ENCODE measurements at places on chromosomes 7 and 10. TPM values are rescaled to one million over a fixed set of nuclear protein-coding genes. Genes with fewer than 3 reads are reported as not detected.

GRCh38 chr10:44985175-44985681, 6.6 kb upstream of the DEPP1 start:
- peak; percentile 95 for DNase-seq

The AGK gene
- 33.9 TPM for total RNA-seq

The PRKG1 gene
- 0.18 TPM for total RNA-seq

- no peak for DNase-seq
These were observed 248.5 kb upstream of the NPY start for GRCh38 chr7:24035366-24036032.

The MTURN gene
- 4.8 TPM for total RNA-seq

GRCh38 chr10:51079331-51079730, 5.0 kb downstream of the PRKG1 start:
- no peak for DNase-seq

The SLC39A12 gene
- total RNA-seq: not detected

- no peak for DNase-seq
These were observed 12.7 kb downstream of the PLEKHA8 start for GRCh38 chr7:30040938-30041337.

- no peak for DNase-seq
These were observed 17.4 kb upstream of the CEP41 start for GRCh38 chr7:130458257-130458656.

DNA sequence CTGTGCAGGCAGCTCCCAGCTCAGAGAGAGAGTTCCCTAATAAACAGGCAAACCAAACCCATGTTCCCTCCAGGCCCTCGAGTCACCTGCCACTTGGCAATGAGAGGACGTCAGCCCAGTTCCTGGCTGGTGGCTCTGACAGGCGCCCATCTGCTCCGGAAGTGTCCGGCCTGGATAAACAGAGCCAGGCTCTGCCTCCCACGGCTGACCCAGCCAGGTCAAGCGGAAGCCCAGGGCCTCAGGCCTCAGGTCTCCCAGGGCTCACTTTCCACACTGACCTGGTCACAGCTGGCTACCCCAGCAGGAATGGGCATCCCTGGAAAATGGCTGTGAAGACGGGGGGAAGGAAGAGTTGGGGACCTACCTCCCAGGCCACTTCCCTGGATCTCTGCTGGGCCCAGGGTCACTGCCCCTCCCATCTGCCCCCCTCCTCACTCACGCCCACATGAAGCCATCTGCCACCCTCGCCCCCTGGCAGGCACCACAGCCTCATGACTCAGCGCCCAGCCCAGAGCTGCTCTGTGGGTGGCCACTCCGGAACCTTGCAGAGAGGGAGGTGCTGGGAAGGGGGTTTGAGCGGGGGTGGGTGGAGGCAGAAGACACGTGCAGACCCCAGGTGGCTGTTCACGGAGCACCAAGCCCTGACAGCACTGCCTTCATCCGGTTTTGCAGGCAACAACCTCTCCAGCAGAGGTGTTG, 37.4 kb upstream of the DUSP5 start:
- peak; percentile 55 for DNase-seq

DNA sequence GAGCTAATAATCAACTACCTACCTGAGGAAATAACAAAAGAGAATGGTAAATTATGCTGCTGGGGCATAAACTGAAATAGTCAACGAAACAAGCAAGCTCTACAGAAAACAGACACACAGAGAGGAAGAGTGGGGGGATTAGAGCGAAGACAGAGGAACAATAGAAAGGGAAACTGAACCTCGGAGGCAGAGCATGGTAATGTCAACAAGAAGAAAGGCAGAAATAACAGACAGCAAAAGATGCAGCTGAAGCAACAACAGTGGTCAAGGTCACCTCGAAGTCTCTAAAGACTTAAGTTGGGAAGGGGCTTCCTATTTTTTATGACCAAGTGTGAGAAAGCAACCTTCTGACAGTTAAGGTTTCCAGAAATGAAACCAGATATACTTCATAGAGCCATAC, 177.0 kb downstream of the ZNF438 start:
- DNase-seq: peak; percentile 91

The MNX1 gene
- total RNA-seq: not detected

The SPAG6 gene
- not detected for total RNA-seq

The SMC3 gene
- total RNA-seq: 44.2 TPM

DNA sequence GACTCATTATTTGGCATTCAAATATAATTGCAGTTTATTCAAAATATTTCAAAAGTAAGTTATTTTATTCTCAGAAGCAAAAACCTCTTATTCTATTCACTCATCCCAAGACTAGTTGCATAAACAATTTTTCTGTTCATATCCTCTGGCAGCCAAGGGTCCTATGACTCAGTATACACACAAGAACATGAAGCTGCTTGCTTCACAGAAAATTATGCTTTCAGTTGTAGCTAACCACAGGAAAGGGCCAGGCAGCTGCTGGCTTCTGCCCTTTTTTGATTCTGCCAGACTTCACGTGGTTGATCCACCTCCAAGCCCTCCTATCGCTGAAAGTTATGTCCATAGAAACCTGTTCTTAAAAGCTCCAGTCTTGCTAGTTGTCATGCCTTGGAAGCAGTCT, 108.8 kb downstream of the ABCA13 start:
- DNase-seq: peak; percentile 5

The PIK3CG gene
- total RNA-seq: 4.9 TPM

The ETV1 gene
- total RNA-seq: 18.7 TPM

DNA sequence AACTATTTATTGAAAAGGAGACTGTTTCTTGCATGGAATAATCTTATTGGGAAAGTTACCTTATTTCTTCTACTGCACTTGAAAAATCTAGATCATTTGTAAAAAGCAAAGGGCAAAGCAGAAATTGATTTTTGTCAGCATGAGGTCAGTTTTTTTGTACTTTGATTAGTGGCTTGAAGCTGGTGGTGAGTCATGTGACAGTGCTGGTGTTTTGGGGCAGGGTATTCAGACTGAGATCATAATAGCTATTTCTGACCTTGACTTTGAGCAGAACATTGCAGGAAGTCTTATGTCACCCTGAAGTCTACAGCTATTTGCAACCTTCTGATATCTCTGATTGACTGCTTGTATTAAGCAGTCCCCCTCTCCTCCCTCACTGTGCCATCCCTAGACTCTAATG, 66.3 kb upstream of the SORCS3 start:
- DNase-seq: no peak

- no peak for DNase-seq
These were observed 119.6 kb upstream of the NPY start for GRCh38 chr7:24164401-24164800.

DNA sequence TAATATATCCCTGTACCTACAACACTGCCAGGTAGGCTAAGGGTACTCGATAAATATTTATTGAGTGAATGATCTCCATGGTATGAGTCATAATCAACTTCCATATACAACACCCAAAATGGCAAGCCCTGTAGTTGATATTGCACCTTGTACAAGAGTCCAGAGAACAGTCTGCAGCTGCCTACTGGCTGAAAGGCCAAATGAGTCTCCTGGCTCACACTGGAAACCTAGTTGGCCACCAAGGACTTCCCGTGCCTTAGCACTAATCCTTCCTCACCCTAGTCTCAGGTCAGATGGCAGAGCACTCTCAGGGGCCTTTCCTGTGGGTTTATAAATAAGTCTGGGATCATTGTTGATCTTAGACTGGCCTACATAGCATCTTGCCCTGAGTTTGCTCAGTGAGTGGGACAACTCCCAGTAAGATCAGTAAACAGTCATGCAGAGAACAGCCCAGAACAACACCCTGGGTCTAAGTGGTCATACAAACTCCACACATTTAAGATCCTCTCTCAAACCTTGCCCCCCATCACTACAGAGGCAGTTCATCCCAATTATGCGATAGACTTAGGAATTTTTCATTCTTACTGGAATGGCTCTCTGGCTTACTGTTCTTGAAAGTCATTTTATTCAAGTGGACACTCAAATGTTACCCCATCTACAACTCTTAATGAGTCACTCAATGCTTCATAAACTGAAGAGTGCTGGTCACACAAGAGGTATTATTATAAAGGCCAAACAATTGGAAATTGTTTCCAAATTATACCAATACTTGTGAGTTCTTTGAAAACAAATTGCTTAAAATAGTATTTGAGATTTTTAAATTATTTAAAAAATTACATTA, 14.7 kb upstream of the SLC16A9 start:
- DNase-seq: no peak

GRCh38 chr7:46257761-46258448, 336.8 kb upstream of the IGFBP3 start:
- DNase-seq: peak; percentile 26

DNA sequence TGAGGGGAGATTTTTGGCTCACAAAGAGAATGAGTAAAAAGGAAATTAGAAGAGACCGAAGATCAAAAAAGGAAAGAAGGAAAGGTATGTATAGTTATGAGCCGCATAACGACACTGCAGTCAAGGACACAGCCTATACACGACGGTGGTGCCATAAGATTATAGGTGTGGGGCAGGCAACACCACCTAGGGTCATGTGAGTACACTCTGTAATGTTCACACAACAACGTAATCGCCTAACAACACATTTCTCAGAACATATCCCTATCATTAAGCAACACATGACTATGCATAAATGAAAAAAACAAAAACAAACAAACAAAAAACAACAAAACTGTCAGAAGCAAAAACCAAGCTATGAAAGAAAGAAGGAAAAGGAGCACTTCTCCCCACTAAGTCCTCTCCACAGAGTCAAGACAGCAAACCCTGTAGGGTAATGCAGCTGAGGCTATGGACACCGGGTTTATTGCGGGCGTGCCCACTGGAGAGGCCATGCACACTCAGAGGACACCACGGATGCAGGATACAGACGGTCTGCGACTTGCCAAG, 45.1 kb downstream of the PIP4K2A start:
- no peak for DNase-seq

The COX15 gene
- total RNA-seq: 31.7 TPM
